ENCODE measurements at places on chromosomes 7 and 10.

DNA sequence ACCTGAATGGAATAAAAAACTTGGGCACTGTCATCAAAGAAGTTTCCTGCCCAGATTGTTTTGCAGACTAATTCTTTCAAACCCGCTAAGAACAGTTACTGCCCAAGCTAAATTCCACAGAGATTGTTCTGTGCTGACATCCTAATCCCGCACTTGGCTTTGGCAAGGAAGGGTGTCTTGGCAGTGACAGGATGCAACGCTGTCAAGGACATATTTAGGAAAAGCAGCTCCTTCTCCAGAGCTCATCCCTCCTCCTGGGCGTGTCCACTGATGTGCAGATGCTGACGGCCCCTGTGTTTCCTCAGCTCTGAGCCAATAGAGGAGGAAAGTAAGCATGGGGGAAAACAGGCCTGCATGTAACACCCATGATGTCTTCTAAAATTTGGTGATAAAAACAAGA, 74.2 kb downstream of the EEPD1 start:
- peaks cover 46% of the 10 kb centered on the region for H3K4me1 ChIP-seq
- peaks cover 3% of the 10 kb centered on the region for H3K36me3 ChIP-seq
- DNase-seq = no peak
- no peaks in the 10 kb centered on the region for H3K27me3 ChIP-seq
- no peak overlapping the region for H3K27ac ChIP-seq

GRCh38 chr7:35513828-35514227, 181.1 kb downstream of the HERPUD2 start:
- no peak overlapping the region for H3K4me3 ChIP-seq
- H3K27ac ChIP-seq = no peak overlapping the region
- no peak for DNase-seq
- no peaks in the 10 kb centered on the region for H3K4me1 ChIP-seq
- no peaks in the 10 kb centered on the region for H3K27me3 ChIP-seq

DNA sequence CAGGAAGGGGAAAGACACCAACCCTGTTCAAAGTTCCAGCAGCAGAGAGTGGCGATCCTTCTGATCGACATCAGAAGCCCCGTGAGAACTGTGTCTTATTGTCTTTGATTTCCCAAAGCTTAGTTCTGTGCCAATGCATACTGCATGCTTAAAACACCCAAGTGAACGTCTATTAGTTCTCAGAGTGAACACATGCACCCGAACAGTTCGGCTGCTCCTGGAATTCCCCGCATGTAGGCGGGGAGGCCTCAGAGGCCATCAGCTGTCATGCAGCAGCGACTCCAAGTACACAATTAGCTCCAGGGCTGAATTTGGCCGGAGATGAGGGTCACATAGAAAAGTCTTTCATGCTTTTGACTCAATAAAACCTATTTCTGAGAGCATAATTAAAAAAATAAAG, 276.9 kb downstream of the ZMYND11 start:
- no peaks in the 10 kb centered on the region for H3K4me1 ChIP-seq
- H3K36me3 ChIP-seq = no peaks in the 10 kb centered on the region
- no peak overlapping the region for H3K4me3 ChIP-seq
- no peak overlapping the region for H3K27ac ChIP-seq
- no peak for DNase-seq
- H3K27me3 ChIP-seq = no peaks in the 10 kb centered on the region

DNA sequence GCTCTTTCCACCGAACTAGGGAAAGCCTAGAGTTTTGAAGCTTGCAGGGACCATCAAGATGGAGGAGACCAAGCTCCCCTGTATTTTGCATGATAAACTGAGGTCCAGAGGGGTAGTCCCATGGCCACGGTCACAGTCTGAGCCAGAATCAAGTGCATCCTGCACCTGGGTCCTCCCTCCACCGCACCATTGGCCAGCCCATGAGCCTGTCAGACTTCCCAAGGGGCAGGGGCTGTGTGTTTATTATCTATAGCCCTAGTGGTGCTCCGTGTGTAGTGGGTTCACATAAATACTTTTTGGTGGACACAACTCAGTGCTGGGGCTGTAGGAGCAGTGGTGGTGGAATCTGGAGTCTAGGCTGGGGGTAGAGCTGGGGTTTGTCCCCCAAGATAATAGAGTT, 3.6 kb downstream of the CALHM3 start:
- no peak for DNase-seq
- H3K27ac ChIP-seq = no peak overlapping the region
- no peaks in the 10 kb centered on the region for H3K36me3 ChIP-seq

DNA sequence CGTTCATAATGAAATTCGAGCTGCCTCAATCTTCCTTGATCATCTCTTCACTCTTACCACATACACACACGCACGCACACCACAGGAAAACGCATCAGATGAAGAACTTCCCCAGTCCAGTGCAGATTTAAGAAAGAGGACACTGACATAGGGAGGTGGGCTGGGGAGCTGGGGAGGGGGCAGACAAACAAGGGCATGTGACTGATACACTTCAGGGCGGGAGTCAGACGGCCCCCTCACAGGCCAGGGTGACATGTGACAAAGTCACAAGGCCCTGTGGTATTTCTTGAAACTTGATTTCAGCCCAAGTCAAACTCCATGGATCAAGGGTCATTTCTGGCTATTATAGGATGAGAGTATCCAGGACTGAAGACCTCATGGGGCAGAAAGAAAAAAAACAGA, 82.6 kb downstream of the KCNMA1 start:
- no peaks in the 10 kb centered on the region for H3K27me3 ChIP-seq
- no peak for DNase-seq
- no peaks in the 10 kb centered on the region for H3K36me3 ChIP-seq
- peak overlapping the region; percentile 41 for H3K27ac ChIP-seq

DNA sequence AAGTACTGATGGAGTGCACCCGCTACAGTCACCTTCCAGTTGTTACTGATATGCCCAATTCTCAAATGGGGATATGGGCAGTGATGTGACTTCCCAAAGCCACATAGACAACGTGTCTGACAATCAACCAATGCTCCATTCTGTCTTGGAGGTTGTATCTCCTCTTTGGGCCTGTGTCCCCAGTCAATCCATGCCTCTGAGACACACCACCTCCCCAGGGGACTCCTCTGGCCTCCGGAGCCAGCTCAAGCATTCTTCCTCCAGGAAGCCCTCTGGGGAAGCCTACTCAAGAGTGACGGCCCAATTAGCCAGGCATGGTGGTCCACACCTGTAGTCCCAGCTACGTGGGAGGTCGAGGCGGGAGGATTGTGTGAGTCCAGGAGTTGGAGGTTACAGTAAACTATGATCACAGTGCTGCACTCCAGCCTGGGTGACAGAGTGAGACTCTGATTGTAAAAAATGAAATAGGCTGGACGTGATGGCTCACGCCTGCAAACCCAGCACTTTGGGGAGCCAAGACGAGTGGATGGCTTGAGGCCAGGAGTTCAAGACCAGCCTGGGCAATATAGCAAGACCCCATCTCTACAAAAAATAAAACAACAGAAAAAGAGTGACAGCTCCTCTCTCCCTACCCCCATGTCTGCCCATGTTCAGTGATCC, 99.5 kb upstream of the TNRC18 start:
- H3K27ac ChIP-seq = no peak overlapping the region
- H3K4me1 ChIP-seq = peaks cover 3% of the 10 kb centered on the region
- no peak overlapping the region for H3K4me3 ChIP-seq
- H3K27me3 ChIP-seq = no peaks in the 10 kb centered on the region
- H3K36me3 ChIP-seq = peaks cover 31% of the 10 kb centered on the region

- H3K27me3 ChIP-seq = no peaks in the 10 kb centered on the region
- DNase-seq = no peak
- no peaks in the 10 kb centered on the region for H3K36me3 ChIP-seq
- H3K4me1 ChIP-seq = no peaks in the 10 kb centered on the region
These were observed 20.3 kb downstream of the FAM13C start for GRCh38 chr10:59342000-59342399.

DNA sequence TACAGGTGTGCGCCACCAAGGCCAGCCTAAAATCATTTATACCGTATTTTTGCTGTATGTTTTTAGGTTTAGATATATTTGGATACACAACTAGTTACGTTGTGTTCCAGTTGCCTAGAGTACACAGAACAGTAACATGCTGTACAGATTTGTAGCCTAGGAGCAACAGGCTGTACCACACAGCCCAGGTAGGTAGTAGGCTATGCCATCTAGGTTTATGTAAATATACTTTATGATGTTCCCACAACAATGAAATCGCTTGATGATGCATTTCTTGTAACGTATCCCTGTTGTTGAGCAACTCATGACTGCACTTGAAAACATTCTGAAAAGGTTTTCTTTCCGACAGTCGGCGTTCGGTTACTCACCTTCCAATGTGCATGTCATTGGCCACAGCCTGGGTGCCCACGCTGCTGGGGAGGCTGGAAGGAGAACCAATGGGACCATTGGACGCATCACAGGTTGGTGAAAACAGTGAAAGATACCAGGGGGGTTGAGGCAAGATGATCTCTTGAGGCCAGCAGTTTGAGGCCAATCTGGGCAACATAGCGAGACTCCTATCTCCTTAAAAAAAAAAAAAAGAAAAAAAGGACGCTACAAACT, 7.7 kb downstream of the PNLIP start:
- H3K36me3 ChIP-seq = no peaks in the 10 kb centered on the region
- no peak overlapping the region for H3K27ac ChIP-seq
- no peak overlapping the region for H3K4me3 ChIP-seq
- H3K27me3 ChIP-seq = no peaks in the 10 kb centered on the region
- DNase-seq = no peak
- no peaks in the 10 kb centered on the region for H3K4me1 ChIP-seq

DNA sequence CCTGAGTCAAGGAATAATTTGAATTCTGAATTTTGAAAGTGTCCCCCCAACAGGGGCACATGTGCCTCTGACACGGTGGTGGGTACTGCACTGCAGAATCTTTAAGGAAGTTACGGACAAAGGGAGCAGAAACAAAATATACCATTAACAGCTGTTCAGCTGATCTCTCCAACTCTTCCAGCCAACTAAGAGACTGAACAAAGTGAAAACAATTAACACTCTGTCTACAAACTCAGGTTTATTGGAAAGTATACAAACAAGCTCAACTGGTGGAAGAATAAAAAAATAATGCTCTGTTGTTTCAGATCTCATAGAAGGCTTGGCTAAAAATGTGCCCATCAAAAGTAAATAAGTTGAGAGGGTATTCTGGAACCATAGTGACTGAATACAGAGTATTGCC, 34.4 kb downstream of the ASB4 start:
- H3K27ac ChIP-seq = no peak overlapping the region
- no peak for DNase-seq
- H3K4me1 ChIP-seq = no peaks in the 10 kb centered on the region
- H3K27me3 ChIP-seq = no peaks in the 10 kb centered on the region

- no peak for DNase-seq
- H3K36me3 ChIP-seq = no peaks in the 10 kb centered on the region
- no peaks in the 10 kb centered on the region for H3K27me3 ChIP-seq
- H3K4me1 ChIP-seq = no peaks in the 10 kb centered on the region
- H3K27ac ChIP-seq = no peak overlapping the region
- H3K4me3 ChIP-seq = no peak overlapping the region
These were observed 545.0 kb upstream of the C7orf33 start for GRCh38 chr7:148045521-148045920.

- no peaks in the 10 kb centered on the region for H3K27me3 ChIP-seq
- H3K4me3 ChIP-seq = no peak overlapping the region
- no peak for DNase-seq
- H3K27ac ChIP-seq = no peak overlapping the region
- H3K36me3 ChIP-seq = no peaks in the 10 kb centered on the region
- H3K4me1 ChIP-seq = no peaks in the 10 kb centered on the region
These were observed 24.4 kb downstream of the GNG11 start for GRCh38 chr7:93945756-93946535.

GRCh38 chr10:28429573-28430216, 103.2 kb upstream of the WAC start:
- peak; percentile 61 for DNase-seq
- no peaks in the 10 kb centered on the region for H3K4me1 ChIP-seq
- no peaks in the 10 kb centered on the region for H3K27me3 ChIP-seq
- no peak overlapping the region for H3K4me3 ChIP-seq
- no peak overlapping the region for H3K27ac ChIP-seq
- H3K36me3 ChIP-seq = no peaks in the 10 kb centered on the region

DNA sequence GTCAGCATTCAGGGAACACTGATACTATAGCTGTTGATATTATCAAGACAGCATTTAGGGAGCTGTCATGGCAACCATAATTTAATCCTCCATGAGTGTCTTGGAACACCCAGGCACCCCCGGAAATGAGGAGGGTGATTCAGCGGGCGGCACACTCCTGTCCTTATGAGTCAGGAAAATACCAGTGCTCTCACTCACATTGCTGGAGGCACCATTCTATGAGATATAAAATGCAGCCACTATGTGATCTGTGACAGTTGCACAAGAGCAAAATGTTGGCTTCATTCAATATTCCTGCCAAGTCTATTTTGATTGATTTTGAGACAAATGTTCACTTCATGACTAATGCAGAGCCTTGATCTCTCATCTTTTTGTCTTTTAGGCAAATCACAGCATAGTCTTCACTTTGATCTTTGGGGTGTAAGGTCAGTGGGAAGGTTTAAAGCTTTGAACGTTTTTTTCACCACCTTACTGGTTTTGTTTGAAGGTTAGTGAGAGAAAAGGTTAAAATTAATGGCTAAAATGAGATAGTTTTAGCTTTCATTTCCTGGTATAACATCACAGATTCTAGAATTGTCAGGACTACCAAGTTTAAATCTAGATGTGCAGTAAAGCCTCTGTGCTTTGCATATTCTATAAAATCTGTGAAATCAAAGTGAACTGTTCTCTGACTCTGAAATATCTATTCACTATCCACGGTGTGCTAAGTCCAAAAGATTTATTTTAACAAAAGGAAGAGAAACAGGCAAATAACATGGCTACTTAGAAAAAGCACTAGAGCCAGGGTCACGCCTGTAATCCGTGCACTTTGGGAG, 12.4 kb upstream of the ARHGAP12 start:
- no peak overlapping the region for H3K4me3 ChIP-seq
- no peak overlapping the region for H3K27ac ChIP-seq
- H3K4me1 ChIP-seq = peaks cover 16% of the 10 kb centered on the region
- DNase-seq = no peak
- H3K36me3 ChIP-seq = no peaks in the 10 kb centered on the region
- no peaks in the 10 kb centered on the region for H3K27me3 ChIP-seq

DNA sequence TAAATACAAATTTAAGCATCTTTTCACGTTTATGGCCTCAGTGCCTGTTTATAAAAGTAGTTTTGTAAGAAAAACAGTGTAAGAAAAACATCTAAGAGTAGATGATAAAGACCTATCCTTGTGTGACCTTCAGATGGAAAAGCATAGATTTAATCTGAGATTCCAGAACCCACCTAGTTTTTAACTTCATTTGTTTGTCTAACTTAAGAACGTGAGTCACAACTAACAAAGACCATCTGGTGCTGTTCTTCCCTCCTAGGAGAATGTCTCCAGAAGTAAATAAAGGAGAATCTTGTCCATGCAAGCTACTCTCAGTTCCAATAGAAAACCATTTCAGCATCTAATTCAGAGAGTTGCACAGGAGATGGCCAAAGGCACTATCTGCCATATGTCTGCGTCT, 265.4 kb upstream of the C7orf33 start:
- H3K27me3 ChIP-seq = no peaks in the 10 kb centered on the region
- H3K36me3 ChIP-seq = no peaks in the 10 kb centered on the region
- H3K4me1 ChIP-seq = no peaks in the 10 kb centered on the region
- H3K4me3 ChIP-seq = no peak overlapping the region
- H3K27ac ChIP-seq = no peak overlapping the region
- no peak for DNase-seq

GRCh38 chr7:41096917-41097316, 606.0 kb downstream of the INHBA start:
- no peaks in the 10 kb centered on the region for H3K36me3 ChIP-seq
- H3K4me3 ChIP-seq = no peak overlapping the region
- no peak overlapping the region for H3K27ac ChIP-seq
- no peak for DNase-seq

Data from Karpas-422 (cell line).